ENCODE measurements at places on chromosomes 11 and 22. TPM values are rescaled to one million over a fixed set of nuclear protein-coding genes. Genes with fewer than 3 reads are reported as not detected.

The LARGE2 gene
- total RNA-seq = 20.4 TPM

The SLC22A9 gene
- 0.44 TPM for total RNA-seq

The TSPAN18 gene
- 1.8 TPM for total RNA-seq

The SUSD2 gene
- total RNA-seq = 4.0 TPM

The NRGN gene
- 1.2 TPM for total RNA-seq

The SERPING1 gene
- total RNA-seq = 172 TPM

The CARNS1 gene
- 0.58 TPM for total RNA-seq

DNA sequence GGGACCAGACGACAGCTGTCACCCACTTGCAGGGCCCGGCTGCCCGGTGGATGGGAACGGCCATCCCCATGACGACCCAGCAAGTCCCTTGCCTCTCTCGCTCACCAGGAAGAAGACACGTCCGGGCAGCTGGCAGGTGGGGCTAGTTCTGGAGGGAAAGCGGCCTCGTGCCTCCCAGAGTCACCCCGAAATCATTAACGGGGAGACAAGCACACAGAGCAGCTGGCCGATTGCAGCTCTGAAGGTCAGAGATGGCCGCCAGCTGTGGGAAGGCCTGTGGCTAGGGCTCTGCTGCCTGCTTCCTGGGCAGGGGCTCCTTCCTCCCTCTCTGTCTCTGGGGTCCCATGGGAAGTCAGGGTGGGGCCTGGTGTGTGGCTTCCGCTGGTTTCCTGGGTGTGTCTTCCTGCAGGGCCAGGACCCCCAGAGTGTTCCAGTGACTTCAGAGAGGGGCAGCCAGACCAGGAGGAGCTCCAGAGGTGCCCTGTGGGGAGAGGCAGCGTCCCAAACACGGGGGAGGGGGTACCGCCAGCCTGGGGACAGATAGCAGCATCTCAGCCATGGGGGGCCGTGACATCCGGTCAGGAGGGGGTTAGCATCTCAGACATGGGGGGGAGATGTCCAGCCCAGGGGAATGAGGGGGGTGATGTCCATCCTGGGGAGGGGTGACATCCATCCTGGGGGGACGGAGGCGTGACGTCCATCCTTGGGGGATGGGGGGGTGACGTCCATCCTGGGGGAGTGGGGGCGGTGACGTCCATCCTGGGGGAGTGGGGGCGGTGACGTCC lies 114.9 kb downstream of the KCNQ1 start:
- H3K27ac ChIP-seq = no peak overlapping the region
- DNase-seq = peak; percentile 21
- H3K4me1 ChIP-seq = no peaks in the 10 kb centered on the region
- no peaks in the 10 kb centered on the region for H3K27me3 ChIP-seq

- H3K4me3 ChIP-seq = no peak overlapping the region
- H3K4me1 ChIP-seq = no peaks in the 10 kb centered on the region
- no peak for DNase-seq
- no peaks in the 10 kb centered on the region for H3K36me3 ChIP-seq
- H3K27me3 ChIP-seq = no peaks in the 10 kb centered on the region
- peak overlapping the region; percentile 27 for H3K27ac ChIP-seq
Observed at GRCh38 chr11:61164606-61165424, 3.6 kb upstream of the VPS37C start.

- no peaks in the 10 kb centered on the region for H3K27me3 ChIP-seq
- DNase-seq = peak; percentile 45
- peak overlapping the region; percentile 93 for H3K27ac ChIP-seq
- H3K4me1 ChIP-seq = peaks cover 16% of the 10 kb centered on the region
- H3K4me3 ChIP-seq = peak overlapping the region; percentile 69
Observed at GRCh38 chr22:40044870-40045834, 50.4 kb downstream of the FAM83F start.

- H3K4me1 ChIP-seq = peaks cover 55% of the 10 kb centered on the region
- H3K27me3 ChIP-seq = no peaks in the 10 kb centered on the region
- H3K4me3 ChIP-seq = no peak overlapping the region
- no peak for DNase-seq
Observed at GRCh38 chr11:8760896-8761295, 78.3 kb downstream of the RPL27A start.

- H3K36me3 ChIP-seq = no peaks in the 10 kb centered on the region
- H3K4me1 ChIP-seq = no peaks in the 10 kb centered on the region
- H3K27me3 ChIP-seq = no peaks in the 10 kb centered on the region
- H3K27ac ChIP-seq = no peak overlapping the region
- H3K4me3 ChIP-seq = no peak overlapping the region
Observed at GRCh38 chr11:101987370-101987769, 59.9 kb upstream of the CFAP300 start.

DNA sequence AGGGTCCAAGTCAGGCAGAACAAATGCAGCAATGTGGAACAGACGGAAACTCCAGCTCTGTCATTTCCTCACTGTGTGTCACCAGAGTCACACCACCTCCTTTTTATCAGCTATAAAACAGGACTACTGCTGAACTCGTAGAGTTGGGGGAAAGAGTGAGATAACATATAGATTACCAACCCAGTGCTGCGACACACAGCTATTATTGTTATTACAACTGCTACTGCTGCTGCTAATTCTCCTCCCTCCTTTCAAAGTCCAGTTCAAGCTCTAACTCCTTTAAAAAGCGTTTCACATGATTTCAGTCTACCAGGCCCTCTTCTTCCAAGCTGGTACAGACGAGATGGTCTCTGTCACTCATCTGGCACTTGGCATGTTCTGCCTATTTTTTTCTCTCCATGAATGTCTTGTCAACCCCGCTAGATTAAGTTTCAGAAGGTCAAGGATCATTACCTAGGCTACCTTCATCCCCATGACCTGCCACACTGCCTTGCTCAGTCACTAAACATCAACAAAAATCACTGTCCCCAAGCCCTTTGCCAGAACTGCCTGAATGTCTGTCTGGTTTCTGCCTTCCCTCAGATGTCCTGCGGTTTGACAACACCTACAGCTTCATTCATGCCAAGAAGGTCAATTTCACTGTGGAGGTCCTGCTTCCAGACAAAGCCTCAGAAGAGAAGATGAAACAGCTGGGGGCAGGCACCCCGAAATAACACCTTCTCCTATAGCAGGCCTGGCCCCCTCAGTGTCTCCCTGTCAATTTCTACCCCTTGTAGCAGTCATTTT lies 3.7 kb upstream of the MTFP1 start:
- DNase-seq = no peak
- H3K36me3 ChIP-seq = no peaks in the 10 kb centered on the region
- no peaks in the 10 kb centered on the region for H3K27me3 ChIP-seq
- peak overlapping the region; percentile 98 for H3K27ac ChIP-seq
- no peak overlapping the region for H3K4me3 ChIP-seq

- no peaks in the 10 kb centered on the region for H3K27me3 ChIP-seq
- DNase-seq = no peak
- H3K4me1 ChIP-seq = peaks cover 21% of the 10 kb centered on the region
- H3K4me3 ChIP-seq = no peak overlapping the region
Observed at GRCh38 chr22:24209687-24210086, 28.4 kb downstream of the SUSD2 start.

GRCh38 chr11:13776134-13776815 lies 107.8 kb downstream of the FAR1 start:
- no peaks in the 10 kb centered on the region for H3K27me3 ChIP-seq
- H3K4me3 ChIP-seq = no peak overlapping the region
- no peak for DNase-seq

DNA sequence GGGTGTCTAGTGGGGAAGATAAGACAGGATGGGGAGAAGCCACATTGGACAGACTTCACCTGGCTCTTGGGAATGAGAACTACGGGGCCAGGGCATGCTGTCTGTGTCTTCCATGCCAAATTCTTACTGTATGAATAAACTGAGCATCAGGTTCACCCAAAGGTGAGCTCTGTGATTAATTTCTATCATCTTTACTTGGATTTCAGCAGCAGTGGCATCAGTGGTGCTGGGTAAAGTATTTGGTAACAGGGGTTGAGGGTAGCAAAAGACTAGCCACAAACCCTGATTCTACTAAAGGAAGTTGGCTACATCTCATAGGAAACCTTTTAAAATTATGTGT lies 38.8 kb downstream of the IRAG1 start:
- no peaks in the 10 kb centered on the region for H3K4me1 ChIP-seq
- DNase-seq = no peak
- no peaks in the 10 kb centered on the region for H3K27me3 ChIP-seq
- H3K36me3 ChIP-seq = no peaks in the 10 kb centered on the region

DNA sequence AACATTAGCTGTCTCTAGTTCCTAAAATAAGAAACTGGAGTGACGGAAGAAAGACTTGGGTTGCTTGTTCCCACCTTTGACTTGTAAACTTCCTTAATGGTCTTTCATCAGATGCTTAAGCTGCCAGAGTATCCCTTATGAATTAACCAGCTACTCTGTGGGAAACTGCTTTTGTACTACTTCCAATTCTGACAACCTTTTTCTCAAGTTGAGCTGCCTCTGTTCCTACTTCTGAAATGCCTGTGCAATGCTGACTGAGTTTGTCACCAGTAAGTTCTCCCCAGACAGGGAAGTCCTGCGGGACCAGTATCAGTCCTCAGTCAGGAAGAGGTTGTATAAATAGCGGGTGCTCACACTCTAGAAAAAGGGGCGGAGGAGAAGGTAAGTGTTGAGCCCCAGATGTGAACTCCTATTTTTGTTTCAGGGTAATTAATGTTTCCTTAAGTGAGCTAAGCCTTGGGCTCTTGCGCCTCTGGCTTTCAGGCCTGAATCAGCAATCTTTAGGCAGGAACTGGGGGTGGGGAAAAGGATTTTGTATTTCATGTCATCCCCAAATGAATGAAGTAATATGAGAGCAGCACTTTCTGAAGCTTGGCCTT lies 67.2 kb downstream of the CECR2 start:
- no peak for DNase-seq
- no peaks in the 10 kb centered on the region for H3K4me1 ChIP-seq
- no peaks in the 10 kb centered on the region for H3K36me3 ChIP-seq

DNA sequence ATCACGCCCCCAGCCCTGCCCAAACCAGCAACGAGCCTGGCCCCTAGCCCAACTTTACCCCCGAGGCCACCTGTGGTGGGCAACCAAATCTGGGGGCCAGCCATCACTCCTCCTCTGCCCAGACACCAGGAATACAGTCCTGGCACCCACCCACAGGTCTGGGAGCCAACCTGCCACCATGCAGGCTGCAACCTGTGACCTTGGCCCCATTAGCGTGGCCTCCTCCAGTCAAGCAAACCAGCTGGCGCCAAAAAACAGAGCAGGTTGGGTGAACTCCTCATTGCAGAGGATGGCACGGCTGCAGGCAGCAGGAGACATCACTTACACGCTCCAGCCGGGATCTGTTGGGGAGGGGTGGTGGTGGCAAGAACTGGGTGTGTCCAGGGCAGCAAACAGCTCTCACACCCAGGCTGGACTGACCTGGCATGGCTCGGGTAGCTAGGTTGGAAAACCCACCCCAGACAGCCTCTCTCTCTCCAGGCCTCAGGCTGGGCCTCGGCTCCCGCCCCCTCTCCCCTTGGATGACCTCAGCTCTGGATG lies 65.5 kb upstream of the TCF20 start:
- H3K4me1 ChIP-seq = no peaks in the 10 kb centered on the region
- no peak overlapping the region for H3K27ac ChIP-seq
- no peak for DNase-seq
- no peaks in the 10 kb centered on the region for H3K36me3 ChIP-seq
- H3K27me3 ChIP-seq = no peaks in the 10 kb centered on the region

Data from pancreas (tissue), 10 donors.